ENCODE measurements at places on chromosomes 7 and 10.
A peak's percentile ranks its signal among the peaks of the same experiment; 100 is the strongest.

DNA sequence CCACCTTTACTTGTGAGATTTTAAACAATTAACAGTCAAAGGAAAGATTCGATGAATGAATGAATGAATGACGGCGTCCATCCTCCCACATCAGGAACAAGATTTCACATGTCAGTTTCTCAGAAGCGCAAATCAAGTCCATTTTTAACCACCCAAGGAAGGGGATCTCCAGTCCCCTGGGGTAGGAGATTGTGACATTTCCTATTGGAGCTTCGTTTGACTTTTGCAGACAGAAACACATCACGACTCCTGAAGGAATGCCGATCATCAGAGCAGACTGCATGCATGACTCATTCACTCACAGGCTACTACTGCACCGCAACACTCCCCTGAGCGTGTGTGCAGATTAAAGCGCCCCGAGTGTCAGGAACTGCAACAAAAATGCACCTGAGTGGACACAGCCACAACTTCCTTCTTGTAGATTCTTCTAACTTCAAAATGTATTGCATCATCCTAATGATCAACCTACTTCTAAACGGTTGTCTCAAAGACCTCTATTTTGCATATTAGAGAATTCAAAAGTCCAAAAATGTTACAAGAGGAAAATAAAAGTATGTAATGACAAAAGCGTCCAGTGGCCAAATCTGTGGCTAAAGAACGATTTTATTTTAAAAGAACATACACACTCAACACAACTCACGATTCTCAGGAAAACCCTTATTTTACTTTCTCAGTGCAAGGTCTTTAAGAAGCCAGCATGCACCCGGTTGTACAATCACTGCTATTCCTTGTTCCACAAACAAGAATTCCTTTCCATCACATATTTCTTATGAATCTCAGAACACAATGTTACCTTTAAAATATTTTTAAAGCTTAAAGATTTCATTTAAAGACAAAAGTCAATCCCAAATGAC lies 172.6 kb downstream of the FAM107B start:
- peak; percentile 51 for DNase-seq

DNA sequence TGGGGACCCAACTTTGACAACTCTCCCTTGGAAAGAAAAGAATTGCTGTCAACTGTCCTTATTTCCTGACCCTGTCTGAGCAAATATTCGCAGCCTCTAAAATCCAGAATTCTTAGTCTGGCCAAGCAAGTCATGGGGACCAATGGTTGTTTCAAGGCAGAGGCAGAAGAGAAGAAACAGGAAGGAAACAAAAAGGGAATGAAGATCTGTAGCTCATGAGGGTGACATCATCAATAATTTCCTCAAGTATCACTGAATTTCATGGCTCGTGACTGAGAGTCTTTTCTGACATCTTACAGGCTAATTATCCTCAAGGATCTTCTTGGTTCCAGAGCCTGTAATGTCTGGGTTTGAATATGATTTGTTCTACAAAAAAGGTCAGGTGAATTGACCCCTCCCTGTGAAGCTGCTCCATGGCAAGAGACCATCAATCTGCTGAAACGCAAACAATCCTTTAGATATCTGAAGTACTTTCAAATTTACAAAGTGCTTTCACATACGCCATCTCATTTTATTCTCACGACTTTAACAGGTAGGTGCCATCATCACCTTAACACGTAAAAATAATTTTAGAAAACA lies 5.8 kb downstream of the CDK6 start:
- DNase-seq: no peak

GRCh38 chr7:148930335-148930734 lies 46.2 kb upstream of the EZH2 start:
- no peak for DNase-seq

GRCh38 chr7:68146983-68147382 lies 1150.3 kb downstream of the TYW1 start:
- no peak for DNase-seq
